ENCODE measurements at places on chromosomes 16 and 17.

GRCh38 chr16:1839554-1839953 is 12.5 kb downstream of the FAHD1 start:
- peak; percentile 61 for DNase-seq

DNA sequence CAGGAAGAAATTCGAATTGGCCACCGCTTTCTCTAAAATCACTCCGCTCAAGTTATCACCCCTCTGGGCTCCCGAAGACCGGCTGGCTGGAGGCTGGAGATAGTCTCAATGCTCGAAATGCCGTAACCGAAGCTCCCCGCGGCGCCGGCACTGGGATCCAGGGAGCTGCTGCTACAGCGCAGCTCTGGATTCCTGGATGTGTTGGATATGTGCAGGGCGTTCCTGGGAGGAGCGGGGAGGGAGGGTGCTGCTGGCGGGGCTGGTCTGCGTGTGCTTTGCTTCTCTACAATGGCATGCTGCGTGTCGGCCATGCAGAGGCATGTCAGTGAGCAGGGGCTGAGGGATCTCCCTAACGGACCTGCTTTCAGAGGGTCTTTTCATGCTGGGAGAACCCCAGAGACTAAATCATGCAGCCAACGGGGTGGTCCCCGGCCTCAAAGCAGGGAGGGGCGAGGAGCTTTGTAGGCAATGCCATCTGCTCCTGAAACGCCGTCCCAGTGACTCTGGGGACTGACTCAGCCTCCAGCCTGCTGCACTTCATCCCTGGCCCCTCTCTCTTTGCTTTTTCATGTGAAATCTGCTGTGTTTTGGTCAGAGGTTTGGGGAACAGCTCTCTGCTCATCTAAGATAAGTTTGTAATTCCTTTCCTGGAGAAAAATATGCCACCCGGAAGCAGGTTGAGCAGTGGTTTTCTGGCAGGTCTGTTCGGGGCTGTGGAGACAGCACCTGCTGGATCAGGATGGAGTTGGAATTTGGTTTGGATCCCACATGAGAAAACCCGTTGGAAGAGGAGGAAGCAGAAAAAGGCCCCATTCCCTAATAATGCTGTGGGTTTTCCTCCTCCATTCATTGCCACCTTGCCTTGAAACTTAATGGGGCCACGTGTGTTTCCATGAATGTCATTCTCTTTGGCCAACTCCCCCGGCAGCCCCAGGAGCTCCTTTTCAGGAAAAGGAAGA is 311.4 kb downstream of the SEC14L1 start:
- peak; percentile 72 for DNase-seq

- no peak for DNase-seq
Observed at GRCh38 chr16:85872734-85873133, 26.2 kb upstream of the IRF8 start.

DNA sequence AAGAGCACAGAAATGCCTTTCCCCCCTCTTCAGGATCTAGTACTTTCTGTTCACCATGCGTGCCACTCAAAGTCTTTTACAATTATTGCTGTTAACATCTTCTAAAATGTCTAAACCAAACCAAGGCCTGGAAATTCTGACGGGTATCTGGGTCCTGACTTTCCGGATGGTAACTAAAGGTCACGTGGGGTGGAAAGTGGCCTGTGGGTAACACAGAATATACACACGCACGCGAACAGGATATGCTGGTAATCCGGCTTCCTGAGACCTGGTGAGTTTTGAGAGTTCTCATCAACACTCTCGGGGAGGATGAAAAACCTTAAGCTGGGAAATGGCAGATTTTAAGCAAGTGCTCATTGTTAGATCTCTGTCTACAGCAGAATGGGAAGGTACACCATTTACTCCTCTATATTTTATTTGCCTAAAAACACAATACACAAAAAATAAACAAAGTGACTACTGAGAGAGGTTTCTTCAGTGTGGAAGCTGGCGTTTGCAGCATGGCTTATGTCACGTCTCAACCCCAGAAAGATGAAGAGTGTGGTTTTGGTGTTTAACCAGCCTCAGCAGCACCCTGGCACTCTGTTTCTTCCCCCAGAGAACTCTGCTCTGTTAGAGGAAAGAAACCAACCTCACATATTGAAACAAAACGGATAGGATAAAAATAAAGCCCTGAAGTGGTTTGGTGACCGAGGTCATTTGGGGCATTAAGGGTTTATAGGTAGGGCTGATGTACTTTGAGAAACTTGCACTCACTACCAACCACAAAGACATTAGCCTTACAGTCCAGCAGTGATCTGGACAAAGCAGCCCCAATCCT is 37.3 kb downstream of the SMG6 start:
- DNase-seq = no peak

DNA sequence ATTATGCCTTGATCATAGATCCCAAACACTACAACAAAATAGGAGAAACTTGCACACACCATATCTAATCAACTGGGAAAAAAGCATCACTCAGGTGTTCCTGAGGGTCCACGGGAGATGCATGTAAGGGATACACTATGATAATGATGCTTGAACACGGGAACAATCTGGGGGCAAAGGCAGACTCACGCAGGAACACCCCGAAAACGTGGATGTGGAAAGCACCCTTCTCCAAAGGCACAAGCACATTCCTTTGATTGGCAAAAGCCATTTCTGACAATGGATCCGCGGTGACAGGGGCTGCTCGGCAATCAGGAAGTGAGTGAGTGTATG is 1.3 kb downstream of the ZNF652 start:
- DNase-seq = peak; percentile 21

DNA sequence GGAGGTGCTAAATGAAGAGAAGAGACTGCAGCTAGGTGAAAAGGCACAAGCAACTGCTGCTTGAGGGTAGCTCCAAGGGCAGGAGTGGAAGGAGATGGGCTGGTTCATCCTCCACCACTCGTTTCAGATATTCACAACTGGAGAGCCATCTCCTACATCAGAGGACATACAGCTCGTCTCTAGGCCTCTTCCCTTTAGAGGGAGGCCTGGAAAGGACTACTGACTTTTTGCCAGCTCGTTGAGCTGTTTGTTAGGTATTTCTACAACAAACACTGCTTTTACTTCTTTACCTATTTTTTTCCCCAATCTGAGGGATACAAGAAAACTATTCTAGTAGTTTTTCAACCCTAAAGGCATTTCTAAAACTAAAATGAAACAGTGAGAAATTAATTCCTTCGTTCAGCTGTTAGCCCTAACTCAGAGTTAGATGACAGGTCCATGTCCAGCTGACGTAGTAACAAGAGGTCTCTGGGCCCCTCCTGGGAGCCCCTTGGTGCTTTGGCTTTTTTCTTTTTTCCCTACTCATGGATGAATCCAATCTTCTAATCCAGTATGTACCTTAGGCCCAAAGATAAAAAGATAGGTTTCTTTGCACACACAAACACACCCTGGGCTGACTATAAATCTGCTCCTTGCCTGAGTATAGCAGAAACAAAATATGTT is 47.8 kb upstream of the TBX2 start:
- peak; percentile 56 for DNase-seq

DNA sequence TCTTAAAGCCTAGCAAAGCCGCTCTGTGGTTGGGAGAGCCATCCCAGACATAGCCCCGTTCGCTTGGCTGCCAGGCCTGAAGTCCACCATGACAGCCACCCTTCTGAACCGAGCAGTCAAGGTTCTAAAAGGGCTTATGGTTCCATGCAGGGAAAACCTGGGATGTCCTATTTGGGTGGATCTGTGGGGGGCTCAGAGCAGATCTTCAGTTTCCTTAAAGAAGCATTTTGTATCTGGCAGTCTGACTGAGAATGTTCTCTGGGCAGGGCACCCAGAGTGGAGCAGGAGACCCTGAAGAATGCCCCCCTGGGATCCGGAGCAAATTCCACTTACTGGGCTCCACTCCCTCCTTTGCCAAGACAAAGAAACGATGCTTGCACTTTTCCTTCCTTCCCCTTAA is 127.2 kb downstream of the IRX5 start:
- DNase-seq = no peak

GRCh38 chr17:77851921-77852320 is 106.6 kb upstream of the TNRC6C start:
- no peak for DNase-seq

- DNase-seq = no peak
Observed at GRCh38 chr17:60391471-60392041, 377 bp downstream of the USP32 start.

- DNase-seq = peak; percentile 27
Observed at GRCh38 chr17:74758848-74759168, 10.4 kb downstream of the NHERF1 start.

GRCh38 chr16:80792031-80792430 is 12.4 kb downstream of the CDYL2 start:
- DNase-seq = no peak

GRCh38 chr16:9647981-9648701 is 534.1 kb downstream of the GRIN2A start:
- DNase-seq = no peak

GRCh38 chr17:74795327-74796020 is 19.3 kb upstream of the NAT9 start:
- no peak for DNase-seq

GRCh38 chr16:79651363-79651762 is 50.8 kb upstream of the MAF start:
- peak; percentile 1 for DNase-seq

DNA sequence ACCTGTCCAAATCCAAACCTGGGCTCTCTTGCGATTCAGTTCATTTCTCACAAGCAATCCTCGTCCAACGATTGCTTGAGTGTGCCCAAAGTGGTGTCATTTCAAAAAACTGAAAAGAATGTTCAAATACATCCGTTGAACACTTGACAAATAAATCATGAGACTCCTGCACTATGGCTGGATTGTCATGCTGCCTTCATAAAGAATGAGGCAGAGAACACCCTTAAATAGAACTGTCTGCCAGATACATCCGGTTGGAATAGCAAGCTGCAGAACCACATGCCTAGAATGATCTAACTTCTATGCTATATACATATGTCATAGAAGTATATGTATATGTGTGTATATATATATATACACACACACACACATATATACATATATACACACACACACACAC is 55.4 kb upstream of the HAPSTR1 start:
- DNase-seq = no peak

DNA sequence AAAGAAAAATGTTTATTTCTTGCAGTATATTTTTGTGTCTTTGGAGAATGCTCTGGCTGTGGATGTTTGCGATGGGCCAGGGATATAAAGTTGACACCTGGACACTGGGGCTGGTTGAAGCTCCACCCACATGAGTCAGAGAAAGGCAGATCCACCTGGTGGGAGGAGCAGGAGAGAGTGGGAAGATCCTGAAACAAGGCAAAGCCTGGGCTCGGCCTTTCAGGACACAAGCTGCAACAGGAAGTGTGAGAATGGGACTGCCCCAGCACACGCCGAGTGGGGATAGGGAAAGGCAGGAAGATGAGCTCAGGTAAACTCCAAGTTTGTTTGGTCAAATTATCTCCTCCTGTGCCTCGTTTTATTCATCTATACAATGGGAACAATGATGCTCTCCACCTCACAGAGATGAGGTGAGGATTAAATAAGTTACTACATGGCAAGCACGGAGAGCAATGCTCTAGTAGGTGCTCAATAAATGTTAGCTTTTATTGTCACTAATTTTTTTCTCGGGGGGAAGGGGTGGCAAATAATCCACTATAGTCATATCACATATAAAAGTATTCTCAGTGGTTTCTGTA is 21.4 kb upstream of the PITPNM3 start:
- no peak for DNase-seq

DNA sequence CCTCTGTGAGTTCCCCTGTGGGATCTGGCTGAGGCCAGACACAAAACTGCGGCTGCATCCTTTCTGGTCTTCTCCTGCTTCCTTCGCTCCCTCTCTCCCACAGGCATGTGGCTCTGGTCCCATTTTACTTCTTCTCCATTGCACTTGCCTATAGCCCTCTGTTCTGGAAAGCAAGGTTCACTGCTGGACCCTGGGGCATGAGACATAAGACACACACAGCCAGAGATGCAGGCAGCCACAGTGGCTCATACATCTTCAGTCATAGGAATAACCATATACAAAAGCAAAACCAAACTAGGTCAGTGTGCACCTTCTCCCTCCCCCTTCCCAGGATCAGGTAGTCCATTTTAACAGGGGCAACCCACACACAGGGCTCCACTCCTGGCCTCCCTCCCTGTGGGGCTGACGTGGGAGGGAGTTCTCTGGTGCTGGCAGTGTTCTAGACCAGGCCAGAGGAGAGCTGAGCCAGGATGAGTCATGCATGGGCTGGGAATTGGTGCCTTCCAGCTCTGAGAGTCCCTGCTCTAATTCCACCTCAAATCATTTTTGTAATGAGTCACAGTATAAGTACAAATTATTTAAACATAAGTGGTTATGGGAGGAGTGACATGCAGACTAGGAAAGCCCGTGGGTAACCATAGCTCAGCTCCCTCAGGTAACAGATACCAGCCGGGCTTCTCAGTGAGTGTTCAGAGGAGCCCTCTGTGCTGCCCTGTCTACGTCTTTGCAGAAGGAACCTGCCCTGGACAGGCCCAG is 58.0 kb downstream of the ASIC2 start:
- peak; percentile 97 for DNase-seq

DNA sequence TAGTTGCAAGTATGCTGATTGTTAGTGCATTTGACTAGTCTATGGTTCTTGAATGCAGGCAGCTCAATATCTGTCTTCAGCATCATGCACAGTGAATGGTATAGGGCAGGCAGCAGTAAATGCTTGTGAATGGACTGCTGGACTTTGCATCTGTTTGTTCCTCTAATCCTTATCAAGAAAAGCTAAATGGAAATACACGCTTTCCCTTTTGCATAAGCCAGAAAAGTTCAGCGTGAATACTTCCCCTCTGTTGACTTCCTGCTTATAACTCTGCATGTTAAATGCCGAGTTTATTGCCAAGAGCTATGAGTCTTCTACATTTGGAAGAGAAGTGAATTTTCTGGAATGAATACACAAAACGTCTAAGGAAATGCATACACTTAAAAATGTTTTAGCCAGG is 127.9 kb upstream of the CPHXL start:
- no peak for DNase-seq

GRCh38 chr17:63544467-63545301 is 5.6 kb upstream of the DCAF7 start:
- DNase-seq = no peak

GRCh38 chr17:81502471-81503017 is 10.1 kb downstream of the ACTG1 start:
- no peak for DNase-seq

DNA sequence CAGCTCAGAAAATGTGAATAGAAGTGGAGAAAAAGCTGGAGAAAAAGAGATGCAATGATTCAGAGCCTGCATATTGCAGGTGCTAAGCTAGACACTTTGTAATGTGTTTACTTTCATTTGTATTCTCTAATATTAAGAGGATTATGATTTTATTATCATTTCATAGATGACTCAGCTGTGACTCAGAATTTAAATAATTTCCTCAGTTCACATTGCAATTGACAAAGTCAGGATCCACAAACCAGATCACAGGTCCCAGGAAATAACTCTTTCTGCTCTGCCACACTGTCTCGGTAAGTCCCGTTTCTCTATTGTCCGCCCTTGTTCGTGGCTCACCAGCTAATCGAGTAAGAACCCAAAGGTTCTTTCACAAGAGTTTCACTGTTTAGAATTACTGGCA is 235.4 kb upstream of the MON1B start:
- DNase-seq = peak; percentile 5

Data from IMR-90 (cell line).